ENCODE measurements at places on chromosomes 2 and 18.

DNA sequence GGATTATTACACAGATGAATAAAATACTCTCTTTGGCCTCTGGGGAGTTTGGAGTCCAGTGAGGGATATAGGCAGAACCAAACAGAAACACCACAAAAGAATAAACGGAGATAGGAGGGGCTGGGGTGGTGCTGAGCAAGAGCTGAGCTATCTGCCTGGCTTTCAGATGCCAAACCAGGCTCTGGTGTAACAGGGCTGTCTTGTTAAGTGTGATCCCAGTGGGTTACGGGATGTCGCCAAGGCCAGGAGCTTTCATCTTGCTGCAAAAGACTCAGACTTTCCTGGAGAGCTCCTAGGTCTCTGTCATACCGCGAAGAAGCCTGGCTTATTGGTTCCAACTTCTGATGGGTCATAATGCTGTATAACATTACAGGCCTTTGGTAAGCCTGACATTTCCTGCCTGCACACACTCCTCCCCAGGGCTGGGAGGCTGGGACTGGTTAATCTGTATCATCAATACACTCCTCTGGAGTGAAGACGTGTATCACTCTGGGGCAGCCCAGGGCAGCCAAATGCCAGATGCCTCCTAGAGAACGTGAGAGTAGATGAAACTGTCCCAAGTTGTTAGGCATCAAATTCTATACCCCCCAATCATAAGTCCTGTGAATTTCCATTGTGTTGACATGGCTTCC, 60.5 kb downstream of the STPG4 start:
- no peak for DNase-seq

- no peak for DNase-seq
Measured at GRCh38 chr18:56973487-56973886, 173.4 kb upstream of the BOD1L2 start.

GRCh38 chr2:1804865-1805264, 60.5 kb upstream of the PXDN start:
- DNase-seq: no peak

DNA sequence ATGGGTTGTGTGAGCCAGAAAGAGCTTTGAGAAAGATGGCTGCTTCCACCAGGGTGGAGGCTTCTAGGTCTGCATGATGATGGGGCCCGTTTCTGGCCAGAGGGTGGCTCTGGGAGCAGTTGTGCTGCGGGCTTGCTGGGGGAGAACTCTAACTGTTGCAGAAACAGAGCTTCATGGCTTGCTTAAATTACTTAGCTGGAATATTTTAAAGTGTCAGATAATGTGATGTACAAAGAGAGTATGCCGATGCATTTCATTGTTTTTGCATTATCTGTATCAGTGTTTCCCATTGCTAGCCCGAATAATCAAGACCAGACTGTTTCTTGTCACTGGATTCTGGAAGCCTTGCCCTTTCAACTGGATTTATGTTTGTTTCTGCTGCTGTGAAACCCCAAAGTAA, 6.3 kb upstream of the DRC1 start:
- no peak for DNase-seq

DNA sequence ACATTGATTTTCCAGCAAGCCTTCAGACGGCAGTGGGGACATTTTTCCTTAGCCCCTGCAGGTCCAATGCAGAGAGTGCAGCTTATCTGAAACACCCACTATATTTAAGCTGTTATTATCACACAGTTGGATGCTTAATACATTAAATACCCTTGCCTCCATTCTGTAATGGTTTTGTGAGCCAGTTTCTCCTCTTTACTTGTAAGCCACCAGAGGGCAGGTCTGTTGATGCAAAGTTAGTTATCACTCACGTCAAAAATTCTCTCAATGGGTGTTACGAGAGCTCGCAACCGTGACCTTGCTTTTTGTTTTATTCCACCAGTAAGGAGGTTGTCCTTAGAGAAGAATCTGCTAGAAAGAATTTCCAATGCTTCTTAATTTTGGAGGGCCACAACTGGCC, 189.8 kb downstream of the INSIG2 start:
- no peak for DNase-seq

DNA sequence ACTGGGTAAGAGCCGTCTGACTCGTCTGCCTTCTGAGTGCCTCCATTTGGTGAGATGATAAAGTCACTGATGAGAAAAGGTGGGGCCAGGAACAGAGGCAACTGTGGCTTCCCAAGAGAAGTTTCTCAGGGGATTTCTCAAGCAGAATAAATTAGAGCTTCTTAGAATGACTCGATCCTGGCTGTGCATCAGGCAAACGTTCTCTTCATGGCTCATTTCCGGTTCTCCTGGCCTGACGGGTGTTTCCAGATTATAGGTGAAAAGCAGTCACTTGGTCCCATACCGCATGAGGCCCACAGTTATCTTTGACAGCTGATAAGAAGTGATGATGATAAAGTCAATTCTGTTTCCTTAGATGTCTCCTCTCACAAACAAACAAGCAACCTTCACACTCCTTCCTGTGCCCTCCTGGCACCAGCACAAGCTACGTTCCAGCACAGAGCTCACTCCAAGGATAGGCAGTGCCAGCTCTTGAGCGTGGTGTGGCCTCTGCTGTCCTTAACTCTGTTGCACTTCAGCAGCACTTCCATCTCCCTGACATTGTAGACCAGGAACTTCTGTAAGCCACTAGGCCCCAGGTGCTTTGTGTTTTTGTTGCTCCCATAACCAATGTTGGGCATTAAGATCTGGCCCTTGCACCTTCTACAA, 37.8 kb upstream of the KCNF1 start:
- no peak for DNase-seq

- DNase-seq: no peak
Measured at GRCh38 chr2:21676041-21676440, 552.3 kb downstream of the TDRD15 start.

DNA sequence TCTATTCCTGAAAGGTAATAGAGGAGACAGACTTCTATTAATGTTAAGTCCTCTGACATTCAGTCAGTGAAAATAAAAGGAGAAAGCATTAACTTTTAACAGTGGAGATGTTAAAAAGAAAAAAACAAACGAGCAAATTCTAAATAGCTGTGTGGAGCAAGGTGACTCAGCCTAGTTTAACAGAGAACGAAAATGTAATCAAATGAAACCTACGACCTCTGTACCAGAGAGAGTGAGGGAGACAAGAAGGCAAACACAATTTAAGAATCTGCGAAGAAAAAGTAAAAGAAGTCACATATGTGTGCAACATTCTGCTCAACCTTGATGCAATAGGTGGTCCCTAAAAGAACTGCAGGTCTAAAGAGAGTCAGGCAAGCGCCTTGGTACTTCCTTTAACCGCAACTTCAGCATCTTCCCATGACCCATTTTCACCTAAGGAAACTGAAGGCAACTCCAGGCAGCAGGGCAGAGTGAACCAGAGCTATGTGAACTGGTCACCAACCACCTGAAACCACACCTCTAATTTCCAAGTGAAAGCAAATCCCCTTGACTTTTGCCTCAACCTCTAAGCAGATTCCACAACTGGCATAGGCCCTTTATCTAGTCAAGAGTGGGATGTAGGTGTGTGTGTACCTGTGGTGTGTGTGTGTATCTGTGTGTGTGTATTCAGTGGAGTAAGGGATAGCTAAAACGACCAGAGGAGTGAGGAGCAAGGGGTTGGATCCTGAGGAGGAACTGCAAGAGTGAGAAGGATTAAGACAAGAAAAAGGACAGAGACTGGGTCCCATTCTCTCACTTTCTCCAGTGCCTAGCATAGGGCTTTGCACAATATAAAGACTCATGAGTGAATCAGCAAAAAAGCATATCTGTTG, 43.0 kb downstream of the FIGN start:
- DNase-seq: no peak

- DNase-seq: no peak
Measured at GRCh38 chr2:134782792-134783191, 55.6 kb upstream of the ACMSD start.

- no peak for DNase-seq
Measured at GRCh38 chr18:7305416-7305815, 74.5 kb downstream of the LRRC30 start.

DNA sequence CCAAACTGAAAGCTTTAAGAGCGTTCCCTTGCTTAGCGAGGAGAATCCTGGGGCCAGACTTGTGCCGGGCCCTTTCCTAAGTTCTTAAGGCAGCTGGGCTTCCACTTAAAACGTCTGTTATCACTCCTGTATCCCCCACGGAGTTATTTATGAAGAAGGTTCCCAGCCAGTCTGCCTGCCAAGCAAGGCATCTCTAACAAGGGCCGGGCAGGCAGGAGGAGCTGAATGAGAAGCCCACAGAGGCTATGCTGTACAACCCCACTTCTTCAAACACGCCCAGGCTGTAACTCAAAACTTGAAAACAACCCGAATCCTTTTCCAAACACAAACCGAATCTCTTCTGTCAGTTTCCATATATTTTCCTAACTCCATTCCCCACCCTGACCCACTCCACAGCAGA, 39.0 kb upstream of the ZFP36L2 start:
- no peak for DNase-seq

GRCh38 chr2:178928077-178928476, 120.9 kb upstream of the TTN start:
- DNase-seq: no peak

DNA sequence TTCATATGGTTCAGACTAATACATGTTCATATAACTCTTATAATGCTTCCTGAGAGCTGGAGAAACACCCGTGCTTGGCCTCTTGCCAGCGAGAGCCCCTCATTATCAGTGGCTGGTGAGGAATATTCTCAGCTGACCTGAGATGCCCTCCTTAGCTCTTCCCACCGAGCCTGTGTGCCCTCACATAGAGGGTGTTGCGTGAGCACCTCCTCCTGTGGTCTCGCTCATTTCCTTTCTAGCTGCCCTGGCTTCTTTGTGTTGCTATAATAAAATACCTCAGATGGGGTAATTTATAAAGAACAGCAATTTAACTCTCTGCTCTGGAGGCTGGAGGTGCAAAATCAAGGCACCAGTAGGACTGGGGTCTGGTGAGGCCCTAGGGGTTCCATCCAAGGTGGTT, 80.5 kb upstream of the ALKAL2 start:
- no peak for DNase-seq

DNA sequence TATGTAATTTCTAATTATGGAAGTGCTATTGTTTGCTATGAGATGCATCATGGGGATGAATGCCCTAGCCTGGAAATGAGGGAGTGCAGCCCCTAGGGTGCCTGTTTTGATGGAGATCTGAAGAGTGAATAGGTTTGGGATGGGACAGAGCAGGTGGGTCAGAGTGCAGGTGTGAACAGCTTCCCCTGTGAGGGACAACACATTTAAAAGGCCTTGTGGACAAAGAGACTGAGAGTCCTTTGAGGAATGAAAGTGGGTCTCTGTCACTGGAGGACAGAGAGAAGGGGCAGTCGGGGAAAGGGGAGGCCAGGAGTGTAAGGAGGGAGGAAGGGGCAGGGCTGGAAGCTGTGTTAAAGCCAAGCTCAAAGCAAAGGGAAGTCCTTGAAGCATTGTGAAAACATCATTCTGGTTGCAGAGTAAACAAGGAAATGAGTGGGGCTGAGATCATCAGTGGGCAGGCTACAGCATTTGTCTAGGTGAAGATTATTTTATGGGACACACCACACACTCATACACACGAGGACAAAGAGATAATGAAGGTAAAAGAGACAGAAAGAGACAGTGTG, 877.6 kb downstream of the SLC4A3 start:
- DNase-seq: no peak

DNA sequence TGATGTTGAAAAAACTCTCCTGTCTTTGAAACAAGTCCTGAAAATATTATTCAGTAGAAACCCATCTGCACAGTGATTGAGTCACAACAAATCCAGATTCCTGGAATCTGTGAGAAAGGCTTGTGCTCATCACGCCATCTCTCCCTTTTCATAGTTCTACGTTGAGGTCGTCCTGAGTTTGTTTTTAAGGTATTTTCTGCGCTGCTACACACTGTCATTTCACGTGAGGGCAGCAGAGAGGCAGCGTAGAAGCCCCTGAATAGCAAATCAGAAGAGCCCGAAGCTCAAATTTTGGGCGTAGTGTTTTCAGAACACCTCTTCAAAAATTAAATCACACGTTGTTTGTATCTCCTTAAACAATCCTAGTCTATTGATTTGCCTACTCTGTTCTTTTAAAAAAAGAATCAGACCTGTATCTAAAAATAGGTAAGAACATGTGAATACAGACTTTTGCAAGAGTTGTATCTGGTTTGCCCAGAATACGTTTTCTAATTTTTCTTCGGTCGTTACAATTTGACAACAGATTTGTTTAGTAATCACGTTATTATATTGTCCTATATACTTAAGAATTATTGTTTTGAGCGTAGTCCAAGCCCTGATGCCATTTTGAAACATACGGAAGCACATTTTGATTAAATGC, 61.6 kb upstream of the SLC38A11 start:
- DNase-seq: peak; percentile 83

- no peak for DNase-seq
Measured at GRCh38 chr18:2898186-2898640, 51.4 kb downstream of the EMILIN2 start.

DNA sequence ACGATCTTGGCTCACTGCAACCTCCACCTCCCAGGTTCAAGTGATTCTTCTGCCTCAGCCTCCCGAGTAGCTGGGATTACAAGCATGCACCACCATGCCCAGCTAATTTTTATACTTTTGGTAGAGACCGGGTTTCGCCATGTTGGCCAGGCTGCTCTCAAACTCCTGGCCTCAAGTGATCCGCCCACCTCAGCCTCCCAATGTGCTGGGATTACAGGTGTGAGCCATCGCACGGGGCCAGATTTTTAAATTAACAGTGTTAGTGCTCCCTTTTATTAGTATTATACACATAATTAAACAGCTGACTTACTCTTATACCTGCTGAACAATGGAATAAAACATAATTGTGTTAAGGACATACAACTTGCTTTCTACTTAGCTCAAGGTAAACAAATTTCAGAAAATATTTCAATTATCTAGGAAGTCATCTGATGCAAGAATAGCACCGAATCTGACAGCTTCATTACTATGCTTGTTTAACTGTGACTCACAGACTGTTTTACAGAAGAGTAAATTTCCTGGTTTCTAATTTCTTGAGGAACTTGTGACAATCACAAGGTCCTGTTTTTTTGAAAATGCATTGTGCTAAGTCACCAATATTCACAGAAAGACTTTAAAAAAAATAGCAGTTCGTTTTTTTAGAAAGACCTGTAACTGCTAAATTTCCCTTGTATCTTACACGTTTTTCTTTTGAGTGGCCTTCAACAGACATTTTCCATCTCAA, 51.2 kb downstream of the SPIRE1 start:
- no peak for DNase-seq

GRCh38 chr18:44747157-44747556, 66.5 kb downstream of the SETBP1 start:
- no peak for DNase-seq

- no peak for DNase-seq
Measured at GRCh38 chr18:29925566-29925965, 1117.0 kb downstream of the DSC3 start.

- no peak for DNase-seq
Measured at GRCh38 chr2:134819334-134819733, 19.1 kb upstream of the ACMSD start.

DNA sequence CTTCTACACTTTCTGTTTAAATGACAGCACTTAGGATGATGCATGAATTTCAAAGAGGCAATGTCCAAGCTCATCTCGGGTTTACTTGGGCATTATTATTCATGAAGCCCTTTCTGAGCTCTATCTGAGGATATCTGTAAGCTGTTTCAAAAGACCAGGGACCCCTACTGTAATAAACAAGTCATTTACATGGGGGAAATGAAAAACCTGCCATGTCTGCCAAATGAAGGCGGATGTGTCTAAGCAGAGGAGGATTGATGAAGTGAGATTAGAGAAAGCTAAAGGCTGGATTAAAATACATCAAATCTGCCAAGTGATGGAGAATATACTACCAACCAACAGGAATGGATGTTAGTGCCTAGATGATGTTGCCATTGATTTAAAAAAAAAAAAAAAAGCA, 64.5 kb downstream of the SUCLG1 start:
- DNase-seq: no peak

GRCh38 chr2:40353231-40353630, 98.7 kb downstream of the SLC8A1 start:
- DNase-seq: no peak
